Esophagus muscularis mucosa (tissue), 4 donors: ENCODE measurements at places on chromosomes 12 and 14. TPM values are rescaled to one million over a fixed set of nuclear protein-coding genes. Genes with fewer than 3 reads are reported as not detected.

OLR1 gene
- 0.40 TPM for total RNA-seq

SLC2A14 gene
- 3.1 TPM for total RNA-seq

P2RX2 gene
- total RNA-seq: 3.8 TPM

DPPA3 gene
- not detected for total RNA-seq

ADGRD1 gene
- total RNA-seq: 52.4 TPM

SIX6 gene
- total RNA-seq: not detected

GRIP1 gene
- total RNA-seq: 13.9 TPM

DNA sequence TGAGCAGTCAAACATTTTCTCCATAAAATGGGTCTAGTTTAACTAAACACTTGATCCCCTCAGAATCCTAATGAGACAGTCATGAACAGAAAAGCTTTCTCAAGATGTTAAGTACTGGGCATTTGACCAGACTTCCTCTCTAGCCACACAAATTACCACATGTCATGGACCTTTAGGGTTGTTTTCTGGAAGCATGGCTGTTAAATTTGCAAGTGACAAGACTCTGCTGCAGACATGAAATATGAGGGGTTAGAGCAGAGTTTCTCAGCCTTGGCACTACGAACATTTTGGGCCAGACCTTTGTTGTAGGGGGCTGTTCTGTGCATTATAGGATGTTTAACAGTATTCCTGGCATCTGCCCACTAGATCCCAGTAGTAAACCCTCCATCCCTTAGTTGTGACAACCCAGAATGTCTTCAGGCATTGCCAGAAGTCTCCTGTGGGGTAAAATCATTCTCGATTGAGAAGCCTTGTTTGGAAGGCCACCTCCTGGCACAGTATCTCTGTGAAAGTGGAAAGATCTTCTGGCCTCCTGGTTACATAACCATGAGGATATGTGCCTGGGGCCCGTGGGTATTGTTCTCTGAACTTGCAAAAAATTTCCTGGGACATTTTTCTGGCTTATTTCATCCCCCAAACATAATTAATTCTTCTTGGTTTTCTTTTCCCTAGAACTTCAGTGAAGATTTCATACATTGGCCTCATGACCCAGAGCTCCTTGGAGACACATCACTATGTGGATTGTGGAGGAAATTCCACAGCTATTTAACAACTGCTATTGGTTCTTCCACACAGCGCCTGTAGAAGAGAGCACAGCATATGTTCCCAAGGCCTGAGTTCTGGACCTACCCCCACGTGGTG, 4.3 kb downstream of the TMEM106C start:
- peak overlapping the region; percentile 10 for H3K27ac ChIP-seq
- no peak overlapping the region for H3K4me3 ChIP-seq
- peaks cover 18% of the 10 kb centered on the region for H3K4me1 ChIP-seq
- no peak for DNase-seq
- no peaks in the 10 kb centered on the region for H3K27me3 ChIP-seq

- no peaks in the 10 kb centered on the region for H3K27me3 ChIP-seq
- no peak overlapping the region for H3K27ac ChIP-seq
- no peak for DNase-seq
- H3K4me1 ChIP-seq: peaks cover 4% of the 10 kb centered on the region
Measured at GRCh38 chr12:68803948-68804656, 3.9 kb upstream of the MDM2 start.

DNA sequence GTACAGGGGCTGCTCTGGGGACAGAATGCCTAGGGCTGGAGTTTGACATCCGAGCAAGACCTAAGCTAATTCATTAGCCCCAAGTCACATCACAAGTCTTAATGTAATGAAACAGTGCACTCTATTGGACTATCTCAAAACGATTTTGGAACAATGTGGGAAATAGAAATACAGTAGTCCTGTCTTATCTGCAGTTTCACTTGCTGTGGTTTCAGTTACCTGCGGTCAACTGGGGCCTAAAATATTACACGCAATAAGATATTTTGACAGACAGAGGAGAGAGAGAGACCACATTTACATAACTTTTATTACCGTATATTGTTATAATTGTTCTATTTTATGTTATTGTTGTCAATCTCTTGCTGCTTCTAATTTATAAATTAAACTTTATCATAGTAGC, 21.1 kb downstream of the MOAP1 start:
- no peaks in the 10 kb centered on the region for H3K36me3 ChIP-seq
- H3K4me3 ChIP-seq: no peak overlapping the region
- no peak for DNase-seq
- H3K27ac ChIP-seq: no peak overlapping the region
- no peaks in the 10 kb centered on the region for H3K27me3 ChIP-seq

GRCh38 chr12:17084831-17085230, 478.9 kb upstream of the LMO3 start:
- H3K27me3 ChIP-seq: no peaks in the 10 kb centered on the region
- no peak for DNase-seq
- H3K4me3 ChIP-seq: no peak overlapping the region
- H3K27ac ChIP-seq: no peak overlapping the region

DNA sequence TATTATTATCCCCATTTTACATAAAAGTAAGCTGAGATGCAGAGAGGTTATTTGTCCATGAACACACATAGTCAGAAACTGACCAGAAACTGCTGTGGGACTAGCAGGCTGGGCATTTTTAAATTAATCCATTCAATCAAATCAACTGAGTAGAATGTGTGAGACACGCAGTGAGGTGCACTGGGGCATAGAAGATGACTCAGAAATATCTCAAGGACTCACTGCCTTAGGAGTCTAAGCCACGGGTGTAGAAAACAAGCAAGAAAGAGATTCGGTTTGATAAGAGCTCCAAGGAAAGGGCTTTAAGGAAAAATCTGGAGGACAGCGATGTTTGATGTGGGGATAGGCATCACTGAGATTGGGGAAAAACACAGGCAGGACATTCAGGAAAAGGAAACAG, 127.8 kb downstream of the ANO2 start:
- DNase-seq: no peak
- H3K27ac ChIP-seq: no peak overlapping the region
- H3K27me3 ChIP-seq: no peaks in the 10 kb centered on the region
- H3K4me1 ChIP-seq: no peaks in the 10 kb centered on the region
- H3K36me3 ChIP-seq: no peaks in the 10 kb centered on the region

DNA sequence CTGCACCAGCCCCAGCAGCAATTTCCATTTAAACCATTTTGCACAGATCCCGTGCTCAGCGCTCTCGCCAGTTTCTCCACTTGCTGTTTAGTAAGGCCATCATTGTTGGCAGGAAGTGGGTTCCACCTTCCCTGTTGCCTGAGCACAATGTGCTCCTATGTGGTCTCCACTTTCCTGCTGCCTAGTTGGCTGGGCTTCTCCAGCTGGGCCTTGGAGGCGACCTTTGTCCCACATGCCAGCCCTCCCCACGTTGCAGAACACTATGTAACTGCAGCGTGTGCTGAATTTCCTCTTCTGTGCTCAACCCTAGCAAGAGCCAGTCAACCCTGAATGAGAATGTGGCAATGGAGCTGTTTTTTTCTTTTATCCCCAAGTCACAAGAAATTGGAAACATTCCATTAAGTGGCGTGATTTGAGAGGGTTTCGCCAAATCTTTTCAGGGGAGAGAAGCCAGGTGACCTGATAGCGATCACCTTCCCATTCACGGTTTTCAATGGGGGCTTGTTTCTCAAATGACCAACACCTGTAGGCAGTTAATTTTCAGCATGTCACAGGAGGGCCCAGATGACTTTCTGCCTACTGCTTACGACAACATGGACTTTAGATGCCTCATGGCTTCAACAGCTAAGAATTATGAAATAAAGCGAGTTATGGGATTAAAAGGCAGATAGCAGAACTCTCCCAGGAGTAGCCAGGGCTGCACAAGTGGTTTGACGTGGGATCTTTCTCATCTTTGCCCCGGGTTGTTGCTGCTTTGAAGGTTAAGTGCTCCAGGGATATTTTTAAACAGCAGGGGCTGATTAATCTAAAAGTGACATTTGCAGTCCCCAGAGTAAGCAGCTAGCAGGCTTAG, at the start of gene ACACB:
ACACB (plus strand) TSS at position 830 of the 853 bp plus-strand sequence. CDS start 22,819 bp downstream, outside the sequence.
- peak within 1 kb of the TSS; percentile 89 for H3K27ac ChIP-seq
- H3K4me3 ChIP-seq: peak within 1 kb of the TSS; percentile 18
- no peaks in the 10 kb centered on the region for H3K36me3 ChIP-seq

DNA sequence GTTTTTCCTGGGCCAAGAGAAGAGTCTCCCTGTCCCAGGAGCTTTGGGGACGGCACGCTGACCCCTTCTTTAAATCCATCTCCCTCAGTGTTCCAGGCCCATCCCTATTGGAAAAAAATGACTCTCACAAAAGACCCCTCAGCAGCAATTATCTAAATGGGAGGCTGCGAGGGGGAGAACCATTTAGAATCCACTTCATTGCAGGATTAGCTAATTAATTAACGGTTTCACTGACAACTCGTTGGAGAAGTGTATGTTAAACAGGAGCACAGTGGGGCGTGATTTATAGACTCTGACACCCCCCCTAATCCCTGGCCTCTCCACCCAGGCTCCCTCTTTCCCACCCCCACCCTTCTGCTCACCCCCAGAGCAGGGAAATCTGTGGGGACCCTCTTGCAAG, 162.8 kb upstream of the LHX5 start:
- H3K27me3 ChIP-seq: no peaks in the 10 kb centered on the region
- H3K36me3 ChIP-seq: no peaks in the 10 kb centered on the region
- H3K4me3 ChIP-seq: no peak overlapping the region
- H3K4me1 ChIP-seq: no peaks in the 10 kb centered on the region

GRCh38 chr14:60245380-60246177, 3.4 kb upstream of the PPM1A start:
- no peaks in the 10 kb centered on the region for H3K27me3 ChIP-seq
- no peak overlapping the region for H3K27ac ChIP-seq
- H3K4me1 ChIP-seq: peaks cover 3% of the 10 kb centered on the region
- no peak for DNase-seq

DNA sequence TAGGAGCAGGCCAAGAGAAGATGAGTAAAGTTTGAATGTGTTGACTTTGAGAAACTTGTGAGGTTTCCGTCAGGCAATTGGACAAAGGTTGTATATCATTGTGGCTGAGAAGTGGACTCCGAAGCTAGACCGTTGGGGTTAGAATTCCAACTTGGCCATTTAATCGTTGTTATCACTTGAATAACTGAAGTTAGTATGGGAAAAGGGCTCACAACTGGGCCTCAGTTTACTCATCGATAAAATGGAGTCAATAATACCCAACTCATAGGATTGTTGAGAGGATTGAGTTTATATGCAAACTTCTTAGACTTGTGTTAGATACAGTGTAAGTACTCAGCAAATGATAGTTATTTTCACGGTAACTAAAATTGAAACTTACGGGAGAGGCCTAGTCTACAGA, 846 bp downstream of the SLIRP start:
- H3K36me3 ChIP-seq: peaks cover 46% of the 10 kb centered on the region
- H3K4me1 ChIP-seq: peaks cover 29% of the 10 kb centered on the region
- H3K27ac ChIP-seq: no peak overlapping the region
- no peak for DNase-seq
- peak overlapping the region; percentile 90 for H3K4me3 ChIP-seq

GRCh38 chr14:72793156-72793939, 100.6 kb downstream of the DPF3 start:
- no peak overlapping the region for H3K27ac ChIP-seq
- no peaks in the 10 kb centered on the region for H3K27me3 ChIP-seq

DNA sequence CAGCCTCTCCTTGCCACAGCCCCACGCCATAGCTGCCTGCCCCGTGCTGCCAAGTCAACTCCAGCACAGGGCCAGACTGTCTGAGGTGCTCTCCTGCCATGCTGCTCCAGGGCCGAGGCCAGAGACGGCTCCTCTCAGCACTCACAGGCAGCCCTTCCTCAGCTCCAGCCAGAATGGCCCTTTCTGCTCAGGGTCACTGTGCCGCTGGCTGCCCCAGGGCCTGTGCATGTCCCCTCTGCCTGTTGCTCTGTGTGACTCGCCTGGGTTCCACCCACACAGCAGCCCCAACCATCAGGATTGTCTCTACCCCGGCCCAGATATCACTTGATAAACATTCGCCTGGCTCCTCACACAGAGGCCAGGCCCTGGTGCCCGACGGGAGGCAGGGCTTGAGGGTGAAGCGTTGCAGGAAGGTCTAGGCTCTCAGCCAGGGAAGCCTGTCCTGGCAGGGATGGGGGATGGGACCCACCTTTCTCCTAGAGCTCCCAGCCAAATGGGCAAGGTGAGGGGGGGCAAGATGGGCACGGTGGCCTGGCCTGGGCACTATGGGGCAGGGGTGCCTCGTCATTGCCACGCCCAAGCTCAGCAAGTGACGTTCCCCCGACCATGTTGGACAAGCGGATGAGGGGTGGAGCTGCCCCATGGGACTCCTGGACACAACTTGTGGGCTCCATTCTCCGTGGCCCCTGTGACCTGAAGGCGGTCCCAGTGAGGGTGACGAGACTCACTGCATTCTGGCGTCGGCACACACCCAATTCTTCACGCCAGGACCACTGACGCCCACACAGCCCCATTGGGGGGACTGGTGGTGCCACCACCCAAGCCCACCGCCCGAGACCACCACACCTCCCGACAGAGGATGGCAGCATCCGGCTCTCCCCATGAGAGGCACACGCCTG, 27.4 kb upstream of the BTBD6 start:
- H3K36me3 ChIP-seq: peaks cover 43% of the 10 kb centered on the region
- H3K4me1 ChIP-seq: peaks cover 10% of the 10 kb centered on the region
- no peak for DNase-seq
- no peak overlapping the region for H3K4me3 ChIP-seq
- H3K27me3 ChIP-seq: no peaks in the 10 kb centered on the region

DNA sequence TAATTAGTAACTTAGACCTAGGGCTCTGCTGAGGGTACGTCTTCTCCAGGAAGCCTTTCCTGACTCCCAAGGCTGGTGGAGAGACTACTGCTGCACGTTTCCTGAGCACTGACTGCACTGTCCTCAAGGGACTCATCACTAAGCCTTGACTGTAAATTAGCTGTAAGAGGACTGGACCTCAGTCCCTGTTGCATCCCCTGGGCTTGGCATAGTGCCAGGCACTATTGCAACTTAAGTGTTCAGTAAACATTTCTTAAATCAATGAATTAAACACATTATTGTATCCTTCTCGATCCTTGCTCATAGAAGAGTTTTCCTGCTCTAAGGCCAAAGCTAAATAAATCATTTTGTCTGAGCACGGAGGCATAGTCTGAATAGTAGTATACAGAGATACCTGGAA, 31.9 kb upstream of the IFNG-AS1 start:
- no peak overlapping the region for H3K27ac ChIP-seq
- no peaks in the 10 kb centered on the region for H3K27me3 ChIP-seq
- no peak overlapping the region for H3K4me3 ChIP-seq

DNA sequence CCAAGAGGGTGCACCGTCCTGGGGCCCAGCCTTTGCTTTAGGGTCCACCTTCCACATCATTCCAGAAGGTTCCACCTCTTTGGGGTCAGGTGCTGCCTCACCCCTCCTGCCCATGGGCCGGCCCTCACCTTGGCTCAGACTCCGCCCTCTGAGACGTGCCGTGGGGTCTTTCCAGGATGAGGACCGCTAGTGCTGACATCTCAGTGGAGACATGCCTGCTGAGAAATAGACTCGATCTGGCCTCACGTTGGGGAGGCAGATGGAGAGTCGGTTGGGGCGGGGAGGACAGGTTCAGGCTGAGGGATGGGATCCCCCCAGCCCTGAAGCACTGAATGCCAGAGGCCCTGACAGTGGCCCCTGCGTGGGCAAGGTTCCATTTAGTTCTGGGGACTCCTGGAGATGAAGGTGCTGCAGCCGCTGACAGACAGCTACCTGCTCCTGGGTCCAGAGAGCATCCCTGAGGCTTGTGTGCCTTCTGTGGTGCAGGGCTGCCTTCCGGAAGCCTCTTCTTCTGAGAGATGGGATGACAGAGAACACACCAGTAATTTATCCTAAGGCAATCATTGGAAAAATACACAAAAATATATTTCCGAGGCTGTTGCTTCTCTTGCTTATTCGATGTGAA, 185.3 kb downstream of the KIF26A start:
- H3K27me3 ChIP-seq: no peaks in the 10 kb centered on the region
- H3K4me3 ChIP-seq: no peak overlapping the region
- H3K4me1 ChIP-seq: peaks cover 5% of the 10 kb centered on the region
- no peaks in the 10 kb centered on the region for H3K36me3 ChIP-seq

GRCh38 chr14:81311141-81311540, 89.0 kb downstream of the STON2 start:
- H3K36me3 ChIP-seq: no peaks in the 10 kb centered on the region
- no peak overlapping the region for H3K4me3 ChIP-seq
- DNase-seq: no peak
- H3K4me1 ChIP-seq: no peaks in the 10 kb centered on the region
- no peak overlapping the region for H3K27ac ChIP-seq
